ENCODE measurements at places on chromosomes 7 and 10.

GRCh38 chr7:93148144-93148543 lies at the start of gene SAMD9L:
Gene SAMD9L (minus strand): TSS chr7:93148385. CDS start chr7:93135971, 12,414 bp downstream.
- no peak for DNase-seq

DNA sequence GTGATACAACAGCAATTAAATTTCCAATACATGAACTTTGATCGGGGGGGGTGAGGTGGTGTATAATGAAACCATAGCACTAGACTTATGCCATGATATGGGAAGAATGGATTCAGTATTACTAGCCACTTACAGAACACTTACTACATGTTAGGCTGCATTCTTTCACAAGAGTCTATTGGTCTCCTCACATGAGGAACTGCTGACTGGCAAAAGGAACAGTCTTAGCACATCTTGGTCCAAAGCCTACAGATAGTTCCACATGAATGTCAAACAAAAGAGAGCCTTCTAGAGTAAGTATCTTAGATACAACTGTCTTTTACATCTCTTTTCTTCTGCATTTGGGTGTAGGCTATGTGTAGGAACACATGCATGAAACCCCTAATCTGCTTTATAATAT lies 115.9 kb upstream of the DNAJB12 start:
- DNase-seq = no peak

GRCh38 chr10:71600849-71601248 lies 118.7 kb downstream of the C10orf105 start:
- peak; percentile 80 for DNase-seq

DNA sequence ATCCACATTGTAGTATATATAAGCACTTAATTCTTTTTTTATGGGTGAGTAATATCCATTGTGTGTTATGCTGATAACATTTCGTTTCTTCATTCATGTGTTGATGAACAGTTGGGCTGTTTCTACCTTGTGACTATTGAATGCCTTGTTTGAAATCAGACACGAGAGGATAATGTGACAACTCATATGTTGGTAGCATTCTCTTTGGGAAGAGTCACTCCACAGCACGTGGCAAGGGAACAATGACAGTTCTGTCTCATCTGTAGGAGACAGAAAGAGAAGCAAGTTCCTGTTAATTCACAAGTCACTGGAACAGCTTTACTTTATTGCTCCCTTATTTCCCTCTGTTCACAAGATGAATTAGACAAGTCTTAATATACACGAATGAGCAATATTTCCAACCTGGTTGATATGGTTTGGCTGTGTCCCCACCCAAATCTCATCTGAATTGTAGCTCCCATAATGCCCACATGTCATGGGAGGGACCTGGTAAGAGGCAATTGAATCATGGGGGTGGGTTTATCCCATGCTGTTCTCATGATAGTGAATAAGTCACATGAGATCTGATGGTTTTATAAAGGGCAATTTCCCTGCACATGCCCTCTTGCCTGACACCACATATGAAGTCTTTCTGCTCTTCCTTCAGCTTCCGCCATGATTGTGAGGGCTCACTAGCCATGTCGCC lies 125.3 kb downstream of the SEC23IP start:
- DNase-seq = no peak

- no peak for DNase-seq
These were observed 774.4 kb upstream of the POM121L12 start for GRCh38 chr7:52261057-52261456.

DNA sequence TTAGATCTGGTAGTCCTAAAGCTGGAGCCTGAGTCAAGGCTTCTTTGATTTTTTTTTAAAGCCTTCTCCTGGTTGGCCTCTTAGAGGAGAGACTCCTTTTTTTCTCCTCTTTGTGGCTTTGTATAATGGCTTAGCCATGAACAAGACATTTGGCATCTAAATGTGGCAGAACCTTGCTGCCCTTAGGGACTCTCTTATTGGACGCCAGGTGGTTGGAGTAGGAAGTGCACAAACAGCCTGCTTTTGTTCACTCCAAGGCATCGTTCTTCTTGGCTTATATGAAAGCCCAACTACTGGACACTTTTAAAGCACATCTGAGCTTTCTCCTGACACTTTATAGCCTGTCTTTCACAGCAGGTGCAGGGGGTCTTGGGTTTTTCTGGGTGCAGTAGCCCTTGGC lies 25.0 kb downstream of the ZPBP start:
- no peak for DNase-seq

GRCh38 chr7:98229991-98230745 lies 18.9 kb downstream of the BHLHA15 start:
- no peak for DNase-seq

DNA sequence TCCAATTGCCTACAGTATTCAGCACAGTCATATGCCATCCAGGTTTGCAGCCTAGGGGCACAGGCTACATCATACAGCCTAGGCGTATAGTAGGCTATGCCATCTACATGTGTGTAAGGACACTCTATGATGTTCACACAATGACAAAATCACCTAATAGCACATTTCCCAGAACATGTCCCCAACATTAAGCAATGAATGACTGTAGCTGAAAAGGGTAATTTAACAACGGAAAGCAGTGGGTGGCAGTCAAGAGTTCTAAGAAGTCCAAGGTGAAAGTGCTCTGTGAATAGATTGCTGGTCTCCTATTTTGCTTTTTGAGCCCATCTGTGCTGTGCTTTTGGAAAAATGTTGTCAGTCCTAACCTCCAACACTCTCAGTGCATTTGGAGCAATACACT lies 162.6 kb downstream of the KLF6 start:
- no peak for DNase-seq

DNA sequence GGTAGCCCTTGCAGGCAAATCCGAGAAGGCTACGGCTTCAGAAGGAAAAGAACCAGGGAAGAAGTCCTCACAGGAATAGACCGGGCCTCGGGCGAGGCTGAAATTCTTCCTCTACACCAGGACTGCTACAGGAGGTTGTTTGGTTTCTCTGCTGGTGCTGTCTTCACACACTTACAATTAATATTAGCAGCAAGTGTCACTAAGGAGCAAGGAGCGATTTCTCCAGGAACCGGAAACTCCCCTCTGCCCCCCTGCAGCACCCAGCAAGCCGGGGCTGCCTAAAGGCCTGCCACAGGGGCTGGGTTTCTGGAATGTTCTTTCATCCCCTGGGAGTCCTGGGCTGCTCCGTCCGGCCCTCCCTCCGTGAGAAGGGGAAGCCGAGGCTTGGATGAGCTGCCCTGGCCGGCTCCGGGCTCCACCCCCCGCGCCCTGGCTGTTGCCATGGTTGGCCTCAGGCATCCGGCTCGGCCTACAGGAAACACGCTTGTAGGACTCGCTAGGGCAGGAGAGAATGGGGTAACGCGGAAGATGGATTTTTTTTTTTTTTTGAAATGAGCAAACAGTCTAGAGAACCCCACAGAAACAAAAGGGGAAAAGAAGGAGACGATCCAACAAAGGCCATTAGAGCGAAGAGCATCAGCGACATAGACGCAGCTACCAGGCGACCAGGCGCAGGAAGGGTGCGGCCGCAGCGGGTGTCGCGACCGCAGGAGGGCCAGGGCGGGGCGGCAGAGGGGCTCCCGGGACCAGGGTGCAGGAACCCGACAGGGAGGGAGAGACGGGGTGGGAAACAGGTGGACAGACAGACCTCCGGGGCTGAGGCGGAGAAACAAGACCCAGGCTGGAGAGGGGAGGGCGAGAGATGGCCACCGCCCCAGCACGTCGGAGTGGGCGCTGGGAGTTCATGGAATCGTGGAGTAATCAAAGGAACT lies 33.0 kb downstream of the EN2 start:
- no peak for DNase-seq

Measured in fibroblast of skin of abdomen (primary cell).